Posterior vena cava (tissue), 2 donors: ENCODE measurements at places on chromosomes 5 and 9. TPM values are rescaled to one million over a fixed set of nuclear protein-coding genes. Genes with fewer than 3 reads are reported as not detected.

GRCh38 chr9:72623156-72623555 lies 101.7 kb downstream of the TMC1 start:
- DNase-seq: no peak

DNA sequence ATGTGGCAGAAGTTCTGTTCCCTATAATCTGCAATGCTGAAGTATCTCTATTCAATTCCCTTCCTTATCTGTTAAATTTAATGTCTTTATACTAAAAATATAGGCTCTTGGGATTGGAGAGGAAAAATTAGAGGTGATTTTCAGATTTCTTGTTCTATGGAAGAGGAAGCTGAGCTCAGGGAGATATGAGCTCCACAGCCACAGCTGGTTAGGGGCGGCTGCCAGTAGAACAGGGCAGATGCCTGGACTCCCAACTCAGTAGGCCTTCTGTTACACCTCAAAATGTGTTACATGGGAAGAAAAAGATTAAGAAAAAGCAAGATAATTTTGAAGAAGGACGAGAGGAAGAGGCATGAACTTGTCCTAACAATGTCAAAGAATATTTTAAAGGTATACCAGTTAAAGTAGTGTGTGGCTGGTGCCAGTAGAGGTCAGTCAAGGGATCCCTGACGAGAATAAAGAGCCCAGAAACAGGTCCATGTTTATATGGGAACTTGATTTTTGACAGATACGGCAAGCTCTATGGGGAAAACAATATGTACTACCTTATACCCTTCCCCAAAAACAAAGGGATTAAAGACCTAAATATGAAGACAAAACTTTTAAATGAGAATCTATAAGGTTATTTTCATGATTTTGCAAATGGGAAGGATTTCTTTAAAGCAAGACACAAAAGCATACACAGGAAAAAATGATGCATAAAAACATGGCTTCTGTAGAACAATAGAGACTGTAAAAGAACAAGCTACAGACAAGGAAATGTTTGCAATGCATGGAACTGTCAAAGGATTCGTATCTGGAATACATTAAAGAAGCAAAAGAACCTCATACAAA lies 28.7 kb downstream of the DNAJC21 start:
- DNase-seq: no peak

- no peak for DNase-seq
Observed at GRCh38 chr5:72440207-72440638, 67.0 kb downstream of the ZNF366 start.

The GCNT4 gene
- total RNA-seq: 3.0 TPM
